Heart right ventricle (tissue), 16 donors: ENCODE measurements at places on chromosomes 16 and 17. TPM values are rescaled to one million over a fixed set of nuclear protein-coding genes. Genes with fewer than 3 reads are reported as not detected.

MYOCD gene
- 13.9 TPM for polyA plus RNA-seq

TBC1D26 gene
- not detected for polyA plus RNA-seq

HSPB9 gene
- 0.29 TPM for polyA plus RNA-seq

CDH11 gene
- polyA plus RNA-seq: 1.7 TPM

C1QTNF1 gene
- polyA plus RNA-seq: 224 TPM

- no peak overlapping the region for H3K27ac ChIP-seq
- H3K4me1 ChIP-seq: peaks cover 17% of the 10 kb centered on the region
- no peak for DNase-seq
- H3K4me3 ChIP-seq: no peak overlapping the region
- no peaks in the 10 kb centered on the region for H3K27me3 ChIP-seq
Measured at GRCh38 chr17:74679374-74679773, 33.3 kb downstream of the CD300LF start.

DNA sequence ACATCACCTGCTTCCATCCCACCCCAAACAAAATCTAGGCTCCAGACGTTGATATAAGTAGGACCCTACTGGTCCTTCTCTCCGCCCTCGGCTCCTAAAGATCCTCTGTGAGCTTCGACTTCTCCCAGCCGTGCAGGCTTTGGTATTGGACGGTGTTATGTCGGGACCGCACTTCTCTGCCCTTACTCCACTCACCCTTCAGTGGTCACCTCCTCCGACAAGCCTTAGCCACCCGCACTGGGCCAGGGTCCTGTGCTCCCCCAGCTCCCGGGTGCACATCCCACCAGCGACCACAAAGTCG lies 1.6 kb downstream of the PSMB10 start:
- peaks cover 34% of the 10 kb centered on the region for H3K4me1 ChIP-seq
- no peak for DNase-seq
- no peaks in the 10 kb centered on the region for H3K27me3 ChIP-seq
- peak overlapping the region; percentile 70 for H3K27ac ChIP-seq
- H3K4me3 ChIP-seq: peak overlapping the region; percentile 86

DNA sequence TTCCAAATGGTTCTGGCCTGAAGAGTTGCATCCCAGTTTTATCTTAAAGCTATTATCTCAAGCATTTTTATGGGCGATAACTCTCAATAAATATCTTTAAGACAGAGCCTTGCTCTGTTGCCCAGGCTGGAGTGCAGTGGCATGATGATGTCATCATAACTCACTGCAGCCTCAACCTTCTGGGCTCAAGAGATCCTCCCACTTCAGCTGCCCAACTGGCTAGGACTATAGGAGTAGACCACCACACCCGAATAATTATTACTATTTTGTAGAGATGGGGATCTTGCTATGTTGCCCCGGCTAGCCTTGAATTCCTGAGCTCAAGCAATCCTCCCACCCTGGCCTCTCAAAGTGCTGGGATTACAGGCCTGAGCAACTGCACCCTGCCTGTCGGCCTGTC lies 26.1 kb upstream of the CYTH1 start:
- H3K4me3 ChIP-seq: no peak overlapping the region
- DNase-seq: no peak
- H3K27ac ChIP-seq: no peak overlapping the region
- peaks cover 96% of the 10 kb centered on the region for H3K36me3 ChIP-seq
- H3K27me3 ChIP-seq: no peaks in the 10 kb centered on the region

DNA sequence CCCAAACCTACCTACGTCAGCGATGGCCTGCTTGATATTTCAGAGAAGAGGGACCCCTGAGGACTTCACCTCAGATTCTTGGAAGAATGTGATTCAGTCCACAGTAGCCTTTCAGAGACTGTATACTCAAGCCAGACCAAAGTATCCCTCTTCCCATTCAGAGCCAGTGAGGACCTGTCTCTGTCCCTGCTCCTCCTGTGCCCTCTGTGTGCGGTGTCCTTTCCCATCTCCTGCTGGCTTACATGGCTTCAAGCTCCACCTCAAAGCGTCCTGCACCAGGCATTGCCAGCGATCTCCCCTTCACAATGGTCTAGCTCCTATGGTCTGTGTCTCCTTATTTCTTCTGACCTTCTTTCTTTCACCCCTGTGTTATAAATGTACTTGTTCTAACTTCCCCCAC lies 39.5 kb upstream of the HLF start:
- no peak for DNase-seq
- no peak overlapping the region for H3K4me3 ChIP-seq
- H3K27ac ChIP-seq: no peak overlapping the region
- no peaks in the 10 kb centered on the region for H3K27me3 ChIP-seq
- H3K4me1 ChIP-seq: no peaks in the 10 kb centered on the region
- no peaks in the 10 kb centered on the region for H3K36me3 ChIP-seq
